ENCODE measurements at places on chromosomes 5 and 9. TPM values are rescaled to one million over a fixed set of nuclear protein-coding genes. Genes with fewer than 3 reads are reported as not detected.

Gene SPATA31D4
- not detected for total RNA-seq

GRCh38 chr5:51449026-51449425 is 65.8 kb downstream of the ISL1 start:
- no peak for DNase-seq
- no peaks in the 10 kb centered on the region for H3K36me3 ChIP-seq
- H3K27me3 ChIP-seq, result no peaks in the 10 kb centered on the region

DNA sequence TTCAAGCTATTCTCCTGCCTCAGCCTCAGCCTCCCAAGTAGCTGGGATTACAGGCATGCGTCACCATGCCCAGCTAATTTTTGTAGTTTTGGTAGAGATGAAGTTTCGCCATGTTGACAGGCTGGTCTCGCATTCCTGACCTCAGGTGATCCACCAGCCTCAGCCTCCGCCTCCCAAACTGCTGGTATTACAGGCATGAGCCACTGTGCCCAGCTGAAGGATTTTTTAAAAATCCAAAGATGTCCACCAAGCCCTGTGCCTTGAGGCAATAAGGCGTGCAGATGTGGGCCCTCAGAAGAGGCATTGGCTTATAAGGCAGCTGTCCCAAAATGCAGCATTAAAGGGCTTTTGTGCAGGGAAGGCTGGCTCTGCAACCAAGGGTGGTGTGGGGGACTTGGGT is 10.3 kb upstream of the ZFR start:
- no peak overlapping the region for H3K4me3 ChIP-seq
- no peaks in the 10 kb centered on the region for H3K27me3 ChIP-seq
- DNase-seq, result no peak
- no peaks in the 10 kb centered on the region for H3K36me3 ChIP-seq
- H3K4me1 ChIP-seq, result no peaks in the 10 kb centered on the region

GRCh38 chr5:172676914-172677475 is 35.9 kb downstream of the NEURL1B start:
- H3K27ac ChIP-seq, result no peak overlapping the region
- no peaks in the 10 kb centered on the region for H3K4me1 ChIP-seq
- no peak for DNase-seq
- peaks cover 3% of the 10 kb centered on the region for H3K27me3 ChIP-seq
- H3K36me3 ChIP-seq, result no peaks in the 10 kb centered on the region

DNA sequence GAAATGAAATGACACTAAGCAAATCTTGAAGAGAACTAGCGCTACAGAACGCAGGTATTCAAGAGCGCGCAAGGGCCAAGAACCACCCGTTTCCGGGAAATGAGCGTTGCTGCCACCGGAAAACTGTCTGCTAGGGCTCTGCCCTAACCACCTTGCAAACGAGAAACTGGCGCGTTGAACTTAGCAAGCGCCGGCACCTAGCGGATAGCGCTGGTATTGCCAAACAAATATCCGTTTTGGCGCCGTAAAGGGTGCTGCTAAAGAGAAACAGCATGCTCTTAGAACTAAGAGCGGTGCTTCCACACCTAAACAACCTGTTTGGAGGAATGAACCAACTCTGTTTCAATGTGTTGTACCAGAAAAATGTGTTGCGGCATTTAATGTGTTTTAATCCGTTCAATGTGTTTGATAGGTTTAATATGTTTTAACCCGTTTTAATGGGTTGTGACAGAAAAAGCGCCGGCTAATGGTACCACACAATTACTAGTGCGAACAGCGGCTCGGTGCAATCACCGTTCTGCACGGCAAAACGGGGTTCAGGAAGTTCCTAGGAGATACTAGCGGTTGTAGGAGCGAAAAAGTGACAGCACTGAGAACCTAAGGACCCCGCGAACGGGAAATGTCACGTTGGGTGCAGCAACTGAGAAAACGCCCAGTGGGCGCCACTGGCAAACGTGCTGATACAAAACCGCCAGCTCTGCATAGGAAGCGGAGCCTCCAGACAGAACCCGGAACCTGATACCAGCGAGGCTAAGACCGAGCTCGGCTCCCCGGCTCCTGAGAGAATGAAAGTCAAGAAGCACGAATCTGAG is at the start of gene ANXA2R:
Gene ANXA2R (minus strand): TSS at position 33 of the 812 bp plus-strand sequence. CDS start 273 bp downstream, outside the sequence.
- H3K27ac ChIP-seq, result no peak within 1 kb of the TSS
- no peaks in the 10 kb centered on the region for H3K36me3 ChIP-seq
- H3K4me1 ChIP-seq, result peaks cover 4% of the 10 kb centered on the region
- peaks cover 68% of the 10 kb centered on the region for H3K27me3 ChIP-seq

- H3K27ac ChIP-seq, result no peak overlapping the region
- peaks cover 1% of the 10 kb centered on the region for H3K4me1 ChIP-seq
- no peaks in the 10 kb centered on the region for H3K36me3 ChIP-seq
Measured at GRCh38 chr9:86064220-86064619, 35.1 kb downstream of the GOLM1 start.

DNA sequence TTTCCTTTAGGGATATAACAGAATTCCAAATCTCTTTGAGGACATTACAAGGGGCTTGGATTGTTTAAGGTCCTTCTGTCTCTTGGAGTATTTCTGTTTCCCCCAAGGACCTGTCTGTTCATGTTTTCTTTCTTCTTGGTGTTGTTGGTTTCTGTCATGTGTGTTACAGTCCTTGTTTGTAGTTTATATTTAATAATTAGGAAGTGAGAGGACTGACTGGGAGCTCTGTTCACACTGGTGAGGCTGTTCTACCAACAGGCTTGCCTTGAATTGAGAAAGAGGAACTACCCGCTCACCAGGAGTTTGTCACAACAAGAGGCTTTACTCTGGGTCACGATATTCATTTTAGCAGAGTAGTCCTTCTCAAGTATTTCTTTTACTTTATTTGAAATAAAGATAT is 119.2 kb upstream of the SV2C start:
- no peak overlapping the region for H3K4me3 ChIP-seq
- peaks cover 8% of the 10 kb centered on the region for H3K27me3 ChIP-seq
- DNase-seq, result no peak

DNA sequence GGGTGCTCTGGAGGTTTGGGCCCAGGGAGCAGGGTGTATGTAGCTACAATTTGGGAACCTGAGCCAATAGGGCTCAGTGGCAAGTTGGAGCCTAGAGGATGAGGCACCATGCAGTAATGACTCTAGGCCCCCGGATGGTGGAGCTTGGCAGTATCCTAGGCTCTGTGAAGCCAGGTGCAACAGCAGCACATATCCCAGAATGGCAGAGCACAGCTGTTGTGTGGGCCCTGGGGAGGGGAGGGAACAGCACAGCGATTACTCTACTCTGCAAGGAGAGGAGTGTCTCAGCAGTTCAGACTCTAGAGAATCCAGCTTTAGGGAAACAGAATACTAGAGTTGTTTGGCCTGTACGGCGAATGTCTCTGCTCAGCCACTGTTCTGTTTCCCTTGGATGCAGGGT is 56.1 kb downstream of the LRRTM2 start:
- peaks cover 80% of the 10 kb centered on the region for H3K36me3 ChIP-seq
- no peak for DNase-seq
- no peak overlapping the region for H3K27ac ChIP-seq
- no peaks in the 10 kb centered on the region for H3K27me3 ChIP-seq
- H3K4me3 ChIP-seq, result no peak overlapping the region

DNA sequence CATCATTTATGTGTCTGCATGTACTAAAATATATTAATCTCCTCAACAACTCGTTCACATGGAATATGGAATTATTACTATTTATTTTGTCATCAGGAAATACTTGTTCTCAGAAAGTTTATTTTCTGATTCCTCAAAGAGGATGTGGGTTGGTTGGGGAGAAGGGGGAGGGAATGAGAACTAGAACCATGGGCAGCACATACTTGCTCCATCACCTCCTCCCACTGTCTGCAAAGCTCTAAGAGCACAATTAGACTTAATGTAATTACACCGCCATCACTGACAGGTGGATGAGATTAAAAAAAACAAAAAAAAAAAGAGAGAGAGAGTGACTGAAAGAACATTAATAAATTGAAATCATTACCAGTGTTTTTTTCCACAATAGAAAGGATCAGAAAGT is 98.2 kb downstream of the OXCT1 start:
- no peaks in the 10 kb centered on the region for H3K4me1 ChIP-seq
- no peaks in the 10 kb centered on the region for H3K36me3 ChIP-seq
- no peak for DNase-seq
- H3K4me3 ChIP-seq, result no peak overlapping the region

- peaks cover 8% of the 10 kb centered on the region for H3K36me3 ChIP-seq
- H3K27me3 ChIP-seq, result no peaks in the 10 kb centered on the region
- DNase-seq, result no peak
- H3K4me1 ChIP-seq, result no peaks in the 10 kb centered on the region
Measured at GRCh38 chr5:50766462-50766861, 100.0 kb downstream of the PARP8 start.

- H3K4me1 ChIP-seq, result no peaks in the 10 kb centered on the region
- no peak overlapping the region for H3K4me3 ChIP-seq
- no peak for DNase-seq
Measured at GRCh38 chr5:85132269-85132668, 747.6 kb upstream of the EDIL3 start.

Data from endodermal cell (in vitro differentiated cells).